Stimulated activated CD4-positive, alpha-beta T cell treated with anti-CD3 and anti-CD28 coated beads, Interleukin-2, amount 100 ng/mL, for 24 hours (primary cell): ENCODE measurements at places on chromosomes 16 and 17.

GRCh38 chr17:37839196-37839978 lies 84.8 kb upstream of the TBC1D3K start:
- DNase-seq: no peak

GRCh38 chr17:44097110-44097958 lies 26.1 kb downstream of the HDAC5 start:
- no peak for DNase-seq

- DNase-seq: no peak
Observed at GRCh38 chr17:81222620-81222905, 202 bp downstream of the CEP131 start.

GRCh38 chr17:40900809-40901356 lies 15.8 kb upstream of the KRT20 start:
- no peak for DNase-seq

GRCh38 chr17:34354637-34355036 lies 1.6 kb upstream of the CCL13 start:
- no peak for DNase-seq

- DNase-seq: no peak
Observed at GRCh38 chr16:19542138-19542821, 13.2 kb upstream of the VPS35L start.

DNA sequence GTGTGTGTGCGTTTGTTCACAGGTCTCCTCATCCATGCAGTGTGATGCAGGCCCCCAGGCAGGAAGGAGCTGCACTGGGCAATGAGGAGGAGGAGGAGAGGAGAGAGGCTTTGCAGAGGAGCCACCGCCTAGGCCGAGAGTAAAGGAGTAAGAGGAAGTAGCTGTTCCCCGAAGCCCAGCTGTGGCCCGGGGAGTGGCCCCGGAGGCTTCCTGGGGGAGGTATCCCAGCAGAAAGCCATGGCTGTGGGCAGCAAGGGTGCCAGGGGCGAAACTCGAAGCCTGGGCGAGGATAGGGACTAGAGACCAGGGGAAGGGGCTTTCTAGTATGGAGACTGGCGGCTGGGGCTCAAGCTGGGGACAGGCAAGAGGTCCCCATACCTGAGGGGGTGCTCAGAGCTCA lies 12.2 kb downstream of the C16orf95 start:
- no peak for DNase-seq

GRCh38 chr17:28372203-28372944 lies 880 bp downstream of the SARM1 start:
- DNase-seq: peak; percentile 54

DNA sequence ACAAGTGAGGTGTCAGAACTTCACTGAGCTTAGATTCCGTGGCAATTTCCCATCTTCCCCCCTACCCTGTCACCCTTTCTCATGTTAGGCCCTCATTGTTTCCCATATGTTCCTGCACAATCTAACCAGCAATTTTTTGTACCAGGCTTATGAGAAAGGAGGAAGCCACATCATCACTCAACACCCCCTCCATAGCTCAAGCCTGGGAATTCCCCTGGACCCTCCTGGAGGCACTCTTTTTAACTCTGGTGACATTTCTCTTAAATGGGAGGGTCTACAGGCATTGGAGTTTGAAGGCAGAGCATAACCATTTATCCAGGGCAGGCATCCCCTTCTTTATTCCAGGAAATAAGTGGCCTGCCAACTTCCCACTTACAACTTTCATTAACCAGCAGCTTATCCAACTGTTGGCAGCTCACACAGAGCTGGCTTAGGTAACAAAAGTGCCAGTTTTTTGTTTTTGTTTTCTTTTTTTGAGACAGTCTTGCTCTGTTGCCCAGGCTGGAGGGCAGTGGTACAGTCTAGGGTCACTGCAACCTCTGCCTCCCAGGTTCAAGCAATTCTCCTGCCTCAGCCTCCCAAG lies 10.4 kb upstream of the GLG1 start:
- no peak for DNase-seq

- DNase-seq: no peak
Observed at GRCh38 chr16:1863681-1864460, 8.1 kb downstream of the MEIOB start.

DNA sequence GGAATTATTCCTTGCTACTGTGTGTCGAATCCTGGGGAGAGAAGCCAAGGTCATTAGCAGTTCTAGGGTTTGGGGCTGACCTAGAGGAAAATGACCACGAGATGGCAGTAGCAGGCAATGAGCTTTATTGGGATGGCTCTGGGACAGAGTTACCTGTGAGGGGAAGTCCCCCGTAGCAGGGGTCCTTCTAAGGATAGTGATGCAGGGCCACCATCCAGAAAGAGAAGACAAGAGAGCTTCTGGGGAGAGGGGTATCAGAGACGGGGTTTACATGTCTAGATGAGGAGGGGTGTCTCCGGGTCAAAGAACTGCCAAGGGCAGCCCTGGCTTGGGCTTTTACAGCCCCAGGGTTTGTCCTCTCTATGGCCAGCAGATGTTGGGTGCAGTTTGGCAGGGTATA lies 6.4 kb upstream of the GGT6 start:
- DNase-seq: peak; percentile 62

- no peak for DNase-seq
Observed at GRCh38 chr17:7213895-7214299, 5.7 kb downstream of the DLG4 start.

DNA sequence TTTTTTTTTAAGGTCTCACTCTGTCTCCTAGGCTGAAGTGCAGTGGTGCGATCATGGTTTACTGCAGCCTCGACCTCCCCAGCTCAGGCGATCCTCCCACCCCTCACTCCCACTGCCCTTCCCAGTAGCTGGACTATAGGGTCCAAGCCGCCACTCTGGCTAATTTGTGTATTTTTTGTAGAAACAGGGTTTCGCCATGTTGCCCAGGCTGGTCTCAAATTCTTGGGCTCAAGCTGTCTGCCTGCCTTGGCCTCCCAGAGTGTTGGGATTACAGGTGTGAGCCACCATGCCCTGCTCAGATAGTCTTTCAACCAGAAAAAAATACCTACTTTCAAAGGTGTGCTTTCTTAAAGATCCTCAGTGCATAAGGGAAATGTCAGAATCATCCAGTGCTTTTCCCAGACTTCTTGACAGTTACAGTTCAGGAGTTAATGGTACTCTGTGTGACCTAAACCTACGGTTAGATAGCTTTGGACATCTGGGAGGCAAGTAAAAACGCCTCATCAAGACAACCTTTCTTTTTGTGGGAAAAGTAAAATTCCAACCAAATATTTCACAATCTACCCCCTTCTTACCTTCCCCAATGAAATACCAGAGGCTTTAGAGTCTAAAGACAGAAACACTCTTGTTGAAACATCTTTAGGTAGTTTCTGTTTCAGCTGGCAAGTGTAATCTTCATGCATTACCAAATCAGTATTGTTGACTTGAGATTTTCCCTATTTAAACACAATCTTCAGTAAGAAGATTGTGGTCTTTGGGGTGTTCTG lies 6.8 kb downstream of the RSPRY1 start:
- DNase-seq: no peak

GRCh38 chr17:55727920-55728319 lies 5.3 kb upstream of the TMEM100 start:
- no peak for DNase-seq

DNA sequence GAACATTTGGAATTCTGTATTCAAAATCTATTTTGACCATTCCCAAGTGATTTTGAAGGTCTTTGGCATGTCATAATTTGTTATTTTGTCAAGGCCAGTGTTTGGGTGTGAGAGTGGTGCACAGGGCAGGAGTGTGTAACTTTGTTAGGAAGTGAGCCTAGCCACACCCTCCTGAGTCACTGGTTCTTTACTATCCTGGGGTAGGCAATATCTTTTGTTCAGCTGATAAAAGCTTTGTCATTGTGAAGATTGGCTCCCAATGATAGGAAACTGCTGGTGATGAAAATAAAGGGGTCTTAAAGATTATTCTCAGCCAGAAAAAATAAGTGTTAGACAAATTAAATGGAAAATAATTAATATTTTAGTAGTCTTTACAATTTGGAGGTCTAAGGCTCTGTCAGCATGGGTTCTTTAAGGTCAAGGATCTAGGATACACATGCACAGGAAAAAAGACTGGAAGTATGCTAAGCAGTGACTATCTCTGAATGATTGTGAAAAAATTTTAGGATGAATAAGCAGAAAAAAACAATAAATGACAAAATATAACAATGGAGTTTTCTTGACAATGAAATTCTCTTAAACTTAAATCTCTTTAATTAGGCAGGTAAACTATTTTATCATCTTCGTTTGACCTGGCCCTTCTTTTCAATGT lies 5.1 kb downstream of the UBN1 start:
- DNase-seq: no peak

- DNase-seq: no peak
Observed at GRCh38 chr16:3740934-3741333, 23.6 kb upstream of the TRAP1 start.

DNA sequence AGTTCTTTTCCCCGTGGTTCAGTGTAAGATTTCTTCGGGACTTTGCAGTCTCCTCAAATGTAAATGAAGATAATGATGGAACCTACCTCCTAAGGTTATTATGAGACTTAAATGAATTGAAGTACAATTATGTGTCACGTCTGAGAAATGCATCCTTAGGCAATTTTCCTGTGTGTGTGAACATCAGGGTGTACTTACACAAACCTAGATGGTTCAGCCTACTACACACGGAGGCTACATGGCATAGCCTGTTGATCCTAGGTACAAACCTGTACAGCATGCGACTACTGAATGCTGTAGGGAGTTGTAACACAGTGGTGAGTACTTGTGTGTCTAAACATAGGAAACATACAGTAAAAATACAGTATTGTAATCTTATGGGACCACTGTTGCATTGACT lies 1.1 kb upstream of the FAM20A start:
- DNase-seq: no peak

GRCh38 chr16:5776876-5777275 lies 679.3 kb upstream of the EEF2KMT start:
- no peak for DNase-seq

GRCh38 chr17:74874615-74875037 lies 1.8 kb upstream of the FDXR start:
- DNase-seq: no peak

- DNase-seq: no peak
Observed at GRCh38 chr17:82240506-82241182, 11.8 kb downstream of the SLC16A3 start.

DNA sequence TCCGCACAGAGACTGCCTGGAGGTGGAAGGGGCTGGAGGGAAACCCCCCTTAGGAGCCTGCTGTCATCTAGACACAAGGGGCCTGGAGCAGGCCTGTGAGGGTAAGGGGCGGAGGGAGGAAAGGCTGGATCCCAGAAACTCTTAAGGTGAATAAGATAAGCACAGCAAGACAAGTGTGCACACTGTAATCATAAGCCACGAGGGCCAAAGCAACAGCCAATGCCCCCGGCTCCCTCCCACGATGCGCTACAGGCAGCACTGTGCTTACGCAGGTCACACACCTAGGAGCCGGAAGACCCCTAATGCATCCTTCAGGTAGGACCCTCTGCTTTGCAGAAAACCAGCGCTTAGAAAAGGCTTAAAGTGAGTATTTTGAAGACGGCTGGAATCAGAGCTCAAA lies 24.6 kb downstream of the ZFHX3 start:
- no peak for DNase-seq

GRCh38 chr16:30649725-30650368 lies 913 bp upstream of the PRR14 start:
- peak; percentile 30 for DNase-seq

DNA sequence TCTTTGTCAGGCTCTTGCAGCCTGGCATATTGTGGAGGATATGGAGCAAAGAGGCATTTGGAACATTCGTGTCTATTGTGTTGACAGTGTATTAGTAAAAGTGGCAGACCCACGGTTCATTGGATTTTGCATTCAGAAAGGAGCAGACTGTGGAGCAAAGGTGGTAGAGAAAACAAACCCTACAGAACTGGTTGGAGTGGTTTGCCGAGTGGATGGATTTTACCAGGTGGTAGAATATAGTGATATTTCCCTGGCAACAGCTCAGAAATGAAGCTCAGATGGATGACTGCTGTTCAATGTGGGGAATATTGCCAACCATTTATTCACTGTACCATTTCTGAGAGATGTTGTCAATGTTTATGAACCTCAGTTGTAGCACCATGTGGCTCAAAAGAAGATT lies 44.5 kb downstream of the EFCAB13 start:
- DNase-seq: no peak

DNA sequence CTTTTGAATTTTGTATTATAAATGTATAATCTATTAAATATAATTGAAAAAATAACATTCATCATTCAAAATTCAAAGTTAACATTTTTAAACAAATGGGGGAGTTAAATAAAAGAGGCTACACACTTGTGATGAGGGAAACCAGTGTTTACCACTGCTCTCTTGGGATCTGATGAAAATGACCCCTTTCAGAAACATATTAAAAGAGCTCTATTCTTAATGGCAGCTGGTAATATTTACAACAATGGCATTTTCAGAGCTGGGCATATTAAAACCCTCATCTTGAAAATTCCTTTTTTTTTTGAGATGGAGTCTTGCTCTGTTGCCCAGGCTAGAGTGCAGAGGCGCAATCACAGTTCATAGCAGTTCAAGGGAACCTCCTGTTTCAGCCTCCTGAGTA lies 19.3 kb upstream of the FLCN start:
- DNase-seq: no peak

- no peak for DNase-seq
Observed at GRCh38 chr16:55301385-55302008, 22.5 kb upstream of the IRX6 start.

DNA sequence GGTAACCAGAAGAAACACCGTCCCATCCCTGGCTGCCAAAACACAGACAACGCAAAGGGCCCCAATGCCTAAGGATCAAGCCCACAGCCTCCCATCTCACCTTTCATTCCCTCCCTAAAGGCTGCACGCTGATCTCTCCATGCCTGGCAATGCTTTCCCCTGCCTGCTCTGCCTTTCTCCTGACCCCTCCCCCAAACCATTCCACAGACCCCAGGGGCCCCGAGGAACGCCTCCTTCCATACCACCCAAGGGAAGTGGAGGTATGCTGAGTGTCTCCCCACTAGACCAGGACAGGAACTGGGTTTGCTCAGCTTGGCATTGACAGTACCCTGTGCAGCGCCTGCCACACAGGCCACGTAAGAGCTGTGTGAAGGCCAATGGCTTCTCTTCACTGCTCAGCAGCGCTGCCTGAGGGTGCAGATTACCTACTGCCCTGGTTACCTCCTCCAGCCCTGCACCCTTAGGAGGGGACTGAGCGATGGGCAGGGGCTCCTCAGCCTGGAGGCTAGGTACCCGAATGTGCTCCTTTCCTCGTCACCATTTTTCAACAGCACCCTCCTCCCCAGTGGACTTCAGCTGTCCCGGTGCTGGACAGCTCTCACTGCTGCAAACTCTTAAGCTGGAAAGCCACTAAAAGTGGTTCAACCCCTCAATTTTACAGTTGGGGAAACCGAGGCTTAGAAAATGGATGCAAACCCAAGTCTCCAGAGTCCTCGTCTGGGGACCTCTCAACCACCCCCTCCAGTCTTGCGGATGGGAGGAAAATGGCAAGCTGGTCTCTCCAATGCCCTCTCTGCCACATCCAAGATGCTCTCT lies 45.0 kb downstream of the SRCIN1 start:
- no peak for DNase-seq

- DNase-seq: no peak
Observed at GRCh38 chr16:1647856-1648255, 30.2 kb upstream of the JPT2 start.

- DNase-seq: no peak
Observed at GRCh38 chr16:16798504-16798903, 419.6 kb downstream of the NPIPA7 start.
